GM12878 (cell line): ENCODE measurements at places on chromosomes 4 and X. TPM values are rescaled to one million over a fixed set of nuclear protein-coding genes. Genes with fewer than 3 reads are reported as not detected.

DNA sequence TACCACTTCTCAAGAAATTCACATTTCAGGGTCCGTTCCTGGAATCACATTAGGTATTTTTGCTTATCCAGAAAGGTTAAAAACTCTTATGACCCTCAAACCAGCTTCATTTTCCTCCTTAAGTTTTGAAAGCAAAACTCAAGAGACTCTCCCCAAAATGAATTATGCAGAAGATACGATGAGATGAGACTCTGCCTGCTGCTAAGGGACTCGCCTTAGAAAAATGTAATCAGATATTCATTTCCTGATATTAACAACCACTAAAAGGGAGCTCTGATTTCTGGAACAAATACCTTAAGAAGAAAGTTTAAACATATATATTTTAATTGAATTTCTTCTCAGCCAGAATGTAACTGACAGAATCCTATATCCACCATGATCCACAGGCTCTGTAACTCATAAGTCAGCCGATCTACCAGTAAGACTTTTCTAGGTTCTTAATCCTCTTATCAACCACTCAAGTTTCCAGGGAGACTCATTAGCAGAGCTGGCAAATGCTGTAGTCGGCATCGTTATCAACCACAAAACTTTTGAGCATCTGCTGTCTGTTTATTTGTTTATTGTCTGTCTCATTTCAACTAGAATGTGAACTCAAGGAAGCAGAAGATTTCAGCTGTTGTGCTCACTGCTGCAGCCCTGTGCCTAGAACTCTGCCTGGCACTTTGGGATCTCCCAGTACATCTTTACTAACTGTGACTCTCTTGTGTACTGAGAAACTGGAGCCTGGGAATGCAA, 112.5 kb downstream of the LDB2 start:
- no peak overlapping the region for H3K4me3 ChIP-seq
- no peaks in the 10 kb centered on the region for H3K4me1 ChIP-seq
- no peak overlapping the region for H3K27ac ChIP-seq

DNA sequence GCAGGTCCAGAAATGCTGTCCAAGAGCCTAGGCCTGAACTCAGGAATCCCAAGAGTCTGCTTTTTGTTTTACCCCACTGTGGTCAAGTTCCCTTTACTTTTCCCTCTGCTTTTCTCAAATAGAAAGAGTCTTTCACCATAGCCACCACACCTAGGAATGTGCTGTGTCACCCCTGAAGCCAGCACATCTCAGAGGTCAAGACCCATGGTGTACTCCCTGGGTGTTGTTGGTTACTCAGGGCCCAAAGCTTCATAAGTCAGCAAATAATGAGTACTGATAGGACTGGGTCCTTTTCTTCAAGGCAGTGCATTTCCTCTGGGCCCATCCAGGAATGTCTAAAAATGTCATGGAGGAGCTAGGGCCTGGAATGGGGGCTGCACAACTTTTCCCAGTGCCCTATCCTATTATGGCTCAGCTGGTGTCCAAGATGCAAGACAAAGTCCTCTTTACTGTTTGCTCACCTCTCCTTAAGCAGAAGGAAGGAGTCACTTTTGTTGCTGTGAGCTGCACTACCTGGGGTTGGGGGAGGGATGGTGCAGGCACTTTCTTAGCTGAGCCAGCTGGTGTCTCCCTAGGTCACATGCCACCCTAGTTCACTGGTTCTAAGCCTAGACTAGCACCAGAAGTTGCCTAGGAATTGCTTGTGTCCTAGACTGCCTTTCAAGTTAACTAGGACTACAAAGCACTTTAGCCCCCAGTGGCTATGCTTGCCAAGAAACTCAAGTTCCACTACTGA, 62.4 kb upstream of the RXFP1 start:
- no peaks in the 10 kb centered on the region; the same call in 1 of the 2 replicates for H3K27me3 ChIP-seq
- DNase-seq, result no peak
- no peaks in the 10 kb centered on the region for H3K4me1 ChIP-seq
- no peak overlapping the region for H3K4me3 ChIP-seq

DNA sequence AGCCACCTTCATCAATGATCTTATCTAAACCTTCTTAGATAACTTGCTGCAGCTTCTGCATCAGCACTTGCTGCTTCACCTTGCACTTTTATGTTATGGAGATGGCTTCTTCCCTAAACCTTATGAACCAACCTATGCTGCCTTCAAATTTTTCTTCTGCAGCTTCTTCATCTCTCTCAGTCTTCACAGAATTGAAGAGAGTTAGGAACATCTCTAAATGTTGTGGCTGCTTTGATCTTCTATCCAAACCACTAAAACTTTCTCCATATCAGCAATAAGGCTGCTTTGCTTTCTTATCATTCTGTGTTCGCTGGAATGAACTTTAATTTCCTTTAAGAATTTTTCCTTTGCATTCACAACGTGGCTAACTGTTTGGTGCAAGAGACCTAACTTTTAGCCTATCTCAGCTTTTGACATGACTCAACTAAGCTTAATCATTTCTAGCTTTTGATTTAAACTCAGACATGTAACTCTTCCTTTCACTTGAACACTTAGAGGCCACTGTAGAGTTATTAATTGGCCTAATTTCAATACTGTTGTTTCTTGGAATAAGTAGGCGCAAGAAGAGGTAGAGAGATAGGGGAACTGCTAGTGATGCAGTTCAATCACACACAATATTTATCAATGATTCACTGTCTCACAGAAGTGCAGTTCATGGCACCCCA, 36.1 kb upstream of the CORIN start:
- H3K27ac ChIP-seq, result no peak overlapping the region
- H3K27me3 ChIP-seq, result no peaks in the 10 kb centered on the region
- no peak overlapping the region for H3K4me3 ChIP-seq
- DNase-seq, result no peak
- H3K4me1 ChIP-seq, result no peaks in the 10 kb centered on the region

The APOO gene
- 25.7 and 32.0 TPM in 2 replicates for total RNA-seq

DNA sequence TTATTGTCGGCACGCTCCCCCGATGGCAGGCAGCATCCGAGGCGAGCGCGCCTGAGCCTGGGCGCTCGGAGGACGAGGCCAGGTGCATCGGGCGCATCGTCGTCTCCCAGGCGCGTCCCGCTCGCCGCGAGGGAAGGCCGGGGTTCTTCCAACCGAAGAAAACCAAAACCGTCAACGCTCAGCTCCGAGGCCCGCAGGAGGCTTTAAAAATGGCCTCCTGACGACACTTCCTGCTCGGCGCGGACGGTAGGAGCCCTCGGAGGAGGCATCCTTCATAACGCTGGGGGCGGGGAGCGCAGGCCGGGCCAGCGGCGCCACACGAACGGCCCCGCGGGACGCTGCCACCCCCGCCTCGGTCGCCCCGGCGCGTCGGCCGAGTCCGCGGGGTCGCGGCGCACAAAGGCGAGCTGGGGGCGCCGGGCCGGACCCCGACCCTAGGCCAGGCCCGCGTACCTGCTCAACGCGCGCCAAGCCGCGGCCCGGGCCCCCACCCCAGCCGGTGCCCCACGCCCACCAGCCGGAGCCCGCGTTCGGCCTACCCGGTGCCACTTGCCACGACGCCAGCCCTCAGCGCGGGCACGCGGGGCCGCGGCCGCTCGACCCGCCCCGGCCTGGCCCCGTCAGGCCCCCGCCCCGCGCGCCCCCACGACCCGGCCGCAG, 501 bp downstream of the ZNF518B start:
- no peaks in the 10 kb centered on the region for H3K4me1 ChIP-seq
- peak overlapping the region; percentile 82 for H3K4me3 ChIP-seq
- no peaks in the 10 kb centered on the region; the same call in 1 of the 2 replicates for H3K36me3 ChIP-seq

The SOWAHD gene
- total RNA-seq, result 7.4 and 7.8 TPM in 2 replicates

GRCh38 chrX:46572340-46572936, 1.1 kb upstream of the CHST7 start:
- DNase-seq, result peak; percentile 64
- H3K27ac ChIP-seq, result peak overlapping the region; percentile 80
- no peak overlapping the region for H3K4me3 ChIP-seq
- peaks cover 26% of the 10 kb centered on the region for H3K4me1 ChIP-seq
- no peaks in the 10 kb centered on the region for H3K36me3 ChIP-seq

The ETDA gene
- not detected in 2 replicates for total RNA-seq

DNA sequence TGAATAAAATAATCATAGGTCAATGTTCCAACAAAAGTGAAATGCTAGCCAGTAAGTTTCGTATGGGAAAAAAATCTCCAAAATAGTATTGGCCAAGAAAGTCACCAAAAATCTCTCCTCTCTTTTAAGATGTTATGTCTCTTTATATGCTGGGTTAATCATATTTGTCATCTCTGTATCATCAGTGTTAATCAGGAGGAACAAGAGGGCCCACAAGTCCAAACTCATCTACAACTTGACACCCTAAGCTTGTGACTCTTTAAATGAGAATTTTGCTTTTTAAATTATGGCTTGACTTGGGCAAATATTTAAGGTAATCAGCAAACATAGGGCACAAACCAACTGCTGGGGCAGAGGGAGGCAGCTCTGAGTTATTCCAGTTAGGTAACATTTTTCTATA, 75.5 kb downstream of the AMMECR1 start:
- no peak overlapping the region for H3K27ac ChIP-seq
- H3K4me3 ChIP-seq, result no peak overlapping the region
- no peaks in the 10 kb centered on the region for H3K36me3 ChIP-seq
- DNase-seq, result no peak
- no peaks in the 10 kb centered on the region for H3K4me1 ChIP-seq

GRCh38 chr4:107248571-107248970, 212.5 kb upstream of the DKK2 start:
- H3K36me3 ChIP-seq, result no peaks in the 10 kb centered on the region
- H3K27me3 ChIP-seq, result no peaks in the 10 kb centered on the region
- no peak for DNase-seq
- no peak overlapping the region for H3K4me3 ChIP-seq
- H3K4me1 ChIP-seq, result no peaks in the 10 kb centered on the region

The FHL1 gene
- total RNA-seq, result 0.45 and 0.59 TPM in 2 replicates

DNA sequence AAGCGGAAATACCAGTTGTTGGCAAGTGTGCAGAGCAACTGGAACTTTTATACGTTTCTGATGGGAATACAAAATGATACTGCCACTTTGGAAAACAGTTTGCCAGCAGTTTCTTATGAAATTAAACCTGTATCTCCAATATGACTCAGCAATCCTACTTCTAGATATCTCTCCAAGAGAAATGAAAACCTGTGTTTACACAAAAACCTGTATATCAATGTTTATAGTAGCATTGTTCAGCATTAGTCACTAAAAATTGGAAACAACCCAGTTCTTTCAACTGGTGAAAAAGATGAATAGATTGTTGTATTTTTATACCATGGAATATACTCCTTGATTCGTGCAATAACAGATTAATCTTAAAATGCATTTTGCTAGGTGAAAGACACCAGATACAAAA, 26.8 kb downstream of the ATP7A start:
- H3K36me3 ChIP-seq, result no peaks in the 10 kb centered on the region
- no peaks in the 10 kb centered on the region for H3K27me3 ChIP-seq
- H3K4me1 ChIP-seq, result no peaks in the 10 kb centered on the region
- DNase-seq, result no peak
- no peak overlapping the region for H3K27ac ChIP-seq

The CT45A8 gene
- total RNA-seq, result not detected in 2 replicates

DNA sequence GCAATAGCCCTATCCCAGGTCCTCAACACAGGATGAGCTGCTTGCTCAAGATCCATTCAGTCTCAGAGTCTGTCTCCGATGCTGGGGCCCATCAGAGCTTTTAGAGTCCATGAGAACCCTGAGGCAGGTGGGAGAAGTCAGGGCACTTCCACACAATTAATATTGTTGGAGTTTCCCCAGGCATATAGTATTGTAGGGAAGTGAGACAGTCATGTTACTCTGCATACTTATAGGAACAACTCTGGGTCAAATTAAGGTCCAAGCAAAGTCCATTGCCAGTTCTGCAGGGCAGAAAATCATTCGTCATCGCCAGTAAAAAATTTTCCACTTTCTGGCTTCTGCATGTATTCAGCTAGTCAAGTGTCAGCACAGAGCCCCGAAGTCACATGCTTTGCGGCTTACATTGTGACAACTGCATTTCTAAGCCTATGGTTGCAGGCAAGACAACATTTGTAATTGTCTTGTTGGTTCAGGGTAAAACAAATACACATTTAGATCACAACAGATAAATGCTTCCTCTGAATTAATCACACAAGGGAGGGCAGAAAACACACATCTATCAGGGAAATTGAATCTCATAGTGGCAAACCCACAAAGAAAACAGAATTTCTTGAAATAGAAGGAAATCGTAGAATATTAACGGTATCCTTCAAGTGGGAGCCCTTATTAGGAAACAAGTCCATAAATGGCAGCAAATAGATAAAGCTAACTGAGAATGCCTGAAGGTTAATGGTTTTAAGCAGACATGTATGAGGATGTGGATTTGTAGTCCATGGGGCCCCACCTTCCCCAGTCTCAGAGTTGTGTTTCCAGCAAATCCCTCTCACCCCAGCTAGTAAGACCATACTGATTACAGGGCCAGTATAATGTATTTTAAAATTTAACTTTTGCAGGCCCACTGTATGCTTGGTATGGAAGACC, 412.1 kb upstream of the RASGEF1B start:
- H3K4me3 ChIP-seq, result no peak overlapping the region
- no peaks in the 10 kb centered on the region for H3K27me3 ChIP-seq
- no peaks in the 10 kb centered on the region for H3K4me1 ChIP-seq
- no peaks in the 10 kb centered on the region for H3K36me3 ChIP-seq

DNA sequence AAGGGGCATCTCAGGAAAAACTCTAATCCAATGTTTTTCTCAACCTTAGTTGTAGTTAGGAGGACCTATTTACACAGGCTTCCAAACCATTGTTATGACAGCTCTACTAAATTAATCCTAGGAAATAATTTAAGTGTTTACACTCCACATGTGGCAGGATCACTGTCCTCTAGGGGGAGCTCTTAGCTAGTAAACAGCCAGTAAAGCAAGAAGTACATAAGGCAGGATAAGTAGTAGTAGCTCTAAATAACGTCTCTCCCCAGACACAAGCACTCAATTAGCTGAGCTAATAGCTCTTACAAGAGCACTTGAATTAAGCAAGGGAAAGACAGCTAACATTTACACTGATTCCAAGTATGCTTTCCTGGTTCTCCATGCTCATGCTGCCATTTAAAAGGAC, 37.3 kb downstream of the NUDT11 start:
- H3K4me3 ChIP-seq, result no peak overlapping the region
- no peaks in the 10 kb centered on the region for H3K4me1 ChIP-seq
- no peaks in the 10 kb centered on the region for H3K36me3 ChIP-seq
- DNase-seq, result no peak
- H3K27ac ChIP-seq, result no peak overlapping the region
- no peaks in the 10 kb centered on the region for H3K27me3 ChIP-seq

The NXF2 gene
- not detected in 2 replicates for total RNA-seq

DNA sequence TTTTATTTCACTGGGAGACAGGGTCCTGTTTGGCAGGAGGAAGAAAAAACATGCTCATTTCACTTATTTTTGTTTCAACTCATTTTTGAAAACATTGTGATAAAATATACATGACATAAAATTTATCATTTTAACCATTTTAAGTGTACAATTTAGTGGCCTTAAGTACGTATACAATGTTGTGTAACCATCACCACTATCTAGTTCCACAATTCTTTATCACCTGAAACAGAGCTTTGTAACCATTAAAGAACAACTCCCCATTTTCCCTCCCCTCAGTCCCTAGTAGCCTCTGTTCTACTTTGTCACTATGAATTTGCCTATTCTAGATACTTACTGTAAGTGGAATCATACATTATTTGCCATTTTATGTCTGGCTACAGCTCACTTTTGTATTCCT, 143.8 kb downstream of the GPAT3 start:
- no peaks in the 10 kb centered on the region for H3K36me3 ChIP-seq
- H3K4me1 ChIP-seq, result no peaks in the 10 kb centered on the region
- H3K27ac ChIP-seq, result no peak overlapping the region
- H3K4me3 ChIP-seq, result no peak overlapping the region
